NCI-H1436 (cell line): ENCODE measurements at places on chromosomes 13 and 19.

GRCh38 chr13:84730376-84730775 is 848.1 kb upstream of the SLITRK1 start:
- no peak for DNase-seq

DNA sequence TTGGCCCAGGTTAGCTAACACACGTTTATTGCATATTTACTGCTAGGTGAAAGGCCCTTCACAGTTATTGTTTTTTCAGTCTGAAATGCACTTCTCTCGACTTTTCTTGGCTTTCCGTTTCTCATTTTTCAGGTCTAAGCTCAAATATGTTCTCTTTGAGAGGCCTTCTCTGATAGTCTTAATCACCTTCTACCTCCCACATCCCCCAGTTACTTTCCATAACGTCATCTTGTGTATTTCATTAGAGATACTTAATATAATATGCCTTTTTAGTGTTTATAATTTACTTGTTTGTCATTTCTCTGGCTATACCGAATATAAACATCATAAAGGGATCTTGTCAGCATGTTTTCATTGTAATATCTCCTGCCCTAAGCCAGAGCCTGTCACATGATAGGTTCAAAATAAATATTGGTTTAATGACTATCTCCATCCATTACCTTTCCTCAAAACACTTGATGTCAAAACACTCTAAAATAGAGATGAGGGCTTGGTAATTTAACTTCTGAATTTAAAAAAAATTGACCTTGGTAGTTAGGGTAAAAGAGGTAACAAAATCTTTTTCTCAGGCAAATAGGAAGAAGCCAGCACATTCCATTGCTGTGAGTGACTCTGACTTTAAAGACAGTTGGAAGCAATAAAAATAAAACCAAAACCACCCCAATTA is 168.6 kb upstream of the RFC3 start:
- DNase-seq: no peak

DNA sequence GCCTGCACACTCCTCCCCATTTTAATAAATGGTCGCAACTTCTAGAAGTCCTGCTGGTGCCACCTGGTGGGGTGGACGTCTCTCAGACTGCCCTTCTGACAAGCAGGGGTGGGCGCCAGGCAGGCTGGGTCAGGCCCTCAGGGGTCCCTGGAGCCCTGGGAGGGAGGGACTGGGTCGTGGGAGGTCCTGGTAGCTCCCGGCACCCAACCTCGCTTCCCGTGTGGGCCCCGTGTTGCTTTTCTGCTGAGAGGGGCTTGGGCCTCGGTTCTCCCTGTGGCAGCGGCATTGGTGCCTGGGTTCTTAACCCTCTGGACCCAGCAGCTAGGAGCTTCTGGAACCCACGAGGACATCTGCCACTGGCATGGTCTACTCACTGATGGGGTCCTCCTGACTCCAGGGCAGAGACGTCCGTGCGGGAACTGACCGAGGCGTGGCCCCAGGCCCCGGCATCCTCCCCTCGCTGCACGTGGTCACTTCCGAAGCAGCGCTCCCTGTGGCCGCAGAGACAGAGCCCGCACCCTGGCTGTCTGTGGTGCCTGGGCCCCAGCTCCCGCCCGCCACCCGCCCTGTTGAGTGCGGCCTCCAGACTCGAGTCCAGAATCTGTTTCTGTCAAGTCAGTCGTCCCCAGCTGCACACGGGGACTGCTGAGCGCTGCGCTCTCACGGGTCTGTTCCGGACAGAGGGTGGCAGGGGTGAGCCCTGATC is 6.0 kb upstream of the TMPRSS9 start:
- no peak for DNase-seq

DNA sequence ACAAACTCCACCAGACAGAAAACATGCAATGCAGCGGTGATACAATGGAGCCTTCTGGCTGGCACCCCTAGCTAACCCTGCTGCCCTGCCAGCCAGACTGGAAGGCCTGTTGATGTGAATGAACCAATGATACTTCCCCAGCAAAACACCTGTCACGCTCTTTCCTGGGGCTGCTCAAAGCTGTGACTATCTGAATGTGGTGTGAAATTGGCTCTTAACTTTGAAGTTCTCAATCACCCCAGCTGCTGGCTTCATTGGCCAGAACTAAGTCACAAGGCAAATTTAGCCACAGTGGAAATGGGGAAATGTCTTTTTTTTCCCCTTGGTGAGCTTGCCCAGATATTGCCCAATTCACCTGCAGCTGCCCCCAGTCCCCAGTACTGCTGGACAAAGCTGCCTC is 147.3 kb downstream of the SLC7A1 start:
- no peak for DNase-seq

- no peak for DNase-seq
Observed at GRCh38 chr13:23427881-23428528, 5.5 kb downstream of the SACS start.

- no peak for DNase-seq
Observed at GRCh38 chr13:95579303-95579702, 26.8 kb downstream of the CLDN10 start.

DNA sequence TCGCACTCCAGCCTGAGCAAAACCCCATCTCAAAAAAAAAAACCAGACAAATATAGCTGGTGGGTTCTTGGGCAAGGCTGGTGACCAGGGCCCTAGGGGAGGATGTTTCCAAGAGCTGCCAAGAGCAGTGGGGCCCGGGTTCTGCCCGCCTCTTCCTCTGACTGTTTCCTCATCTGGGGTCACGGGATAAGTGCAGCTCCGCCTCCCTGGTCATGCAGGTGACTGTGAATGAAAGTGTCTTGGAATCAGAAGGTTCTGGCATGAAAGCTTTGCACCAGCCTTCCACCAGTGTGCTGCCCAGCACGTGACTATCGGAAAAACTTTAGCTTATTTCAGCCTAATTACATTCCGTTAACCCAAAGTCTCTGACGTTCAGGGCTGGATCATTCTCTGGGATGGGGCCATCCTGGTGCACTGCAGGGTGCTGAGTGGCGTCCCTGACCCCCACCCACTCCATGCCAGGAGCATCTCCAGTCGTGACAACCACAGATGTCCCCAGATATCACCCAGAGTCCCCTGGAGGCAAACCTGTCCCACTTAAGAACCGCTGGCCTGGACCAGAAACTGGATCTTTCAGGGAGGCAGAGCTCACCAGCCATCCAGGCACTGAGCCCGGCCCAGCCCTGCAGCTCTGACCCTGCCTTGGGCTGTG is 85.6 kb downstream of the GNG7 start:
- no peak for DNase-seq

DNA sequence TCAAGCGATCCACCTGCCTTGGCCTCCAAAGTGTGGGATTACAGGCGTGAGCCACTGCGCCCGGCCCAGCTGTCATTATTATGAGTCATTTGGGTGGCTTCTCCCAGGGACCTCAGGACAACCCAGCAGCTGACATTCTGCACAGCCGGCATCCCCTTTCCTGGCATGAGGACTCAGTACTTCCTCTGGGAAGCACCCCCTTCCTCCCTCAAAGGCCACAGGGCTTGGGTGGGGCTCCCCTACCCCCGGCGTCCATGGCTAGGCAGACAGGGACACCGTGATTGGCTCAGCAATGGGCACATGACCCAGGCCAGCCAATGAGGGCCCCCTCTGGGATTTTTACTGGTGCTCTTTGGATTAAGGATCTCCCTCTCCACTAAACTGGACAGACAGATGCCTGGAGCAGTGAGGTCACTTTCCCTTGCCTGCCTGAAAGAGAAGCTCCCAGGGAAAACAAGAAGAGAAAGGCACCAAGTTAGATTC is 6.0 kb downstream of the KANK2 start:
- no peak for DNase-seq

GRCh38 chr19:43318203-43318602 is 35.3 kb upstream of the CD177 start:
- DNase-seq: no peak

DNA sequence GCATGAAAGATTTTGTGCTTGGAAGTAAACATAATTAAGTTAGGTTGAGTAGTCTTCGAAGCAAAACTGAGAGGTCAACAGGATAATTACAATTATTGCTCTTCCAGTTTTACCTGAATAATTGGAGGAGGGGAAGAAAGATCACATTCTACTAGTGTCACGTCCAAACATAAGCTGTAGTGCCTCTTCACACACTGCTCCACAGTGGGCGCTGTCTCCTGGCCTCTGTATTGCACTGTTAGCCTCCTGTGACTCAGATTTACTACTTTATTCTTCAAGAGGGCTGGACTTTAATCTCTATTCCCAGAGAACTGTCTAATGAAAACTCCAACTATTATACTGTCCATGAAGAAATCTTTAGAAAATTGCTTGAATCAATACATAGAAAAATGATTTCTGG is 62.9 kb downstream of the TRPC4 start:
- DNase-seq: no peak

DNA sequence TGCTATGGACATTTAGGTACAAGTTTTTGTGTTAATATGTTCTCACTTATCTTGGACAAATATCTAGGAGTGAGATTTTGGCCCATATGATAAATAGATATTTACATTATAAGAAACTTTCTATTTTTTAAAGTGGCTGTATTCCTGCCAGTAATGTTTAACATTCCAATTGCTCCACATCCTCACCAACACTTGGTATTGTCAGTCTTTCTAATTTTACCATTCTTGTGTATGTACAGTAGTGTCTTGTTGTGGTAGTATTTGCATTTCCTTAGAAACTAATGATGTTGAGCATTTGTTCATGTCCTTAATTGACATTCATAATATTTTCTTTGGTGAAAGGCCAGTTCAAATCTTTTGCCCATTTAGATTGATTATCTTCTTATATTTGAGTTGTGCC is 171.4 kb upstream of the TSHZ3 start:
- DNase-seq: no peak

- no peak for DNase-seq
Observed at GRCh38 chr19:47663911-47664771, 49.1 kb upstream of the EHD2 start.

- DNase-seq: no peak
Observed at GRCh38 chr13:52141299-52141698, 12.4 kb upstream of the NEK5 start.

- no peak for DNase-seq
Observed at GRCh38 chr13:79320433-79320832, 85.6 kb downstream of the RBM26 start.

GRCh38 chr19:38685666-38686529 is 38.4 kb downstream of the ACTN4 start:
- DNase-seq: no peak

GRCh38 chr13:48006396-48006795 is 5.3 kb upstream of the SUCLA2 start:
- no peak for DNase-seq
